Stimulated activated CD4-positive, alpha-beta T cell treated with anti-CD3 and anti-CD28 coated beads, Interleukin-1b, Interleukin-23, amount 100 ng/mL, for 4 hours (primary cell): ENCODE measurements at places on chromosomes 5 and 9.

- no peak for DNase-seq
Observed at GRCh38 chr5:72722792-72723452, 93.5 kb upstream of the TNPO1 start.

DNA sequence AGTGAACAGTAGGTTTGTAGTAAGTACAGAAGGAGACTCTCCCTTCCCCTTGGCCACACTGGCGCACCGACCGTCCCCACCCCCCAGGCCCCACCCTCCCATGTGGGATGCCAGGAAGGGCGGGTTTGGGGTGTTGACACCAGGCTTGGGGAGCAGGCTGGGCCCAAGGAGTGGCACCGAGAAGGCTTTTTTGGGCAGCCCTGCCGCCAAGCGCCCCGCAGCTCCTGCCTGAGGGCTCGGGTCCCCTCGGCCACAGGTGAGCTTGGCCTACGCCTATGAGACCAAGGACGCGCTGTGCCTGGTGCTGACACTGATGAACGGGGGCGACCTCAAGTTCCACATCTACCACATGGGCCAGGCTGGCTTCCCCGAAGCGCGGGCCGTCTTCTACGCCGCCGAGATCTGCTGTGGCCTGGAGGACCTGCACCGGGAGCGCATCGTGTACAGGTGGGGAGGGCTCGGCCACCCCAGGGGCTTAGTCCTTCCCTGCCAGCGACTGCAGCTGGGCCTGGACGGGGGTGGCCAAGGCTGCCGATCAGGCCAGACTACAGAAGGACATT is 7.3 kb downstream of the GRK6 start:
- DNase-seq, result no peak

GRCh38 chr5:136886608-136887007 is 521.3 kb upstream of the TRPC7 start:
- DNase-seq, result no peak

DNA sequence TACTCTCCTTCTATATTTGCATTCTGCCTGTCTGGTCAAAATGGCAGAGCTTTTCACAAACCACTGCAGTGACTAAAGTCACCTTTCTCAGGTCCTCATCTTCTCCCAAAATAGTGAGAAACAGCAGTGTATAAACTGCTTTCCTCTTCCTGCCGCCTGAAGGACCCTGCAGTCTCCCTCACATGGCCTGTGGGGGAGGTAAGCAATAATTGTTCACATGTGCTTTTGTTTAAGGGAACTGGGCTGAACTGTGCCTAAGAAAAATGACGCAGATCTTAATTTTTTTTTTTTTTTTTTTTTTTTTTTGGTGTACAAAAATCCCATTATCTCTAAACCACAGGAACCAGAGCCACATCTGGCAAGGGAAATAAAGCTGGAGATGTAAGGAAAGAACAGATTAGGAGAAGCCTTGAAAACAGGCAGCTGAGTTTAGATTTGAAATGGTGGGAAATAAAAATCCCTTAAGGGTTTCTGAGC is 131.7 kb upstream of the VLDLR start:
- DNase-seq, result no peak

- no peak for DNase-seq
Observed at GRCh38 chr5:40494631-40495236, 185.0 kb upstream of the PTGER4 start.

DNA sequence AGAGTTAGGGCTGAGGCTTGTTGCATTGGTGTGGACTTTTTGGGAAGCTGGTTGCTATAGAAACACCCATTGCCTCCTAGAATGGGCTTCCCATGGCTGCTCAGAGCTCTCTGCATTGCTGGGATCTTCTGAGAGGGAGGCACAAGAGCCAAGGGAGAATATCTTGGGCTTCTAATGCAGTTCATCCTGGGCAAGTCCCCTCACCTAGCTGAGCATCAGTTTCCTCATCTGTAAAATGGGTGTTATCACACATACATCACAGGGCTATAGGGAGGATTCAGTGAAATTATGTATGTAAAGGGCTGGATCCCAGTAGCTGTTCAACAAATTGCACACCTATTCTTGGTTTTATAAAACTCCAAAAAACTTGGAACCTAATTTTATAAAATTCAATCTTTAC is 106.1 kb upstream of the ALDH1B1 start:
- no peak for DNase-seq

- DNase-seq, result no peak
Observed at GRCh38 chr9:135521608-135522095, 412 bp downstream of the LCN1 start.

DNA sequence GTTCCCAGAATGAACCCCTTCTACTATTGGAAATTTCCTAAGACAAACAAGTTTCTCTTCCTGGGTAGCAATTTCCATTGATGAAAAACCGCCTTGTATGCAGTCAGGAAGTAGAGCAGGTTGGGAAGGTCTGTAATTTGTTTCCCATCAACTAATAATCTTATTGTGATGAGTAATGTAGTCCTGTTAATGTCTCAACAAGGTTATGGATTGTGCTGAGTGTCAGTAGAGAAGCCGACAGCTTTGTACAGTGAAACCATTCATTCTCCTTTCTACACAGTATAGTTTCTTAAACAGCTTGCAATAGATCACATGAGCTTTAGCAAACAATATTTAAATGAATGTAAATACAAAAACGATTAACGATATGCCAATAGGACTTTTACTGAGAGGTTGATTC is 355.4 kb upstream of the WWC1 start:
- no peak for DNase-seq

DNA sequence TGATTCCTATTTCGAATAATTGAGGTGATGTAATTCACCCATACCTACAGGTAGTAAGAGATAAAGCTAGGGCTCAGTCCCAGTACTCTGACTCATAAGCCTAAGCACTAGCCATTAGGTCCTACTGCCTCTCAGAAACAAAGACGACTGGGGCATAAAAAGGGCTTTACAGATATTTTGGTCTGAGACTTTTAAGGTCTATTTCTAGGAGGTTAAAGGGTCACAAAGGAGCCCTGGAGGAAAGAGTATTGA is 69.8 kb downstream of the SGCD start:
- DNase-seq, result no peak

DNA sequence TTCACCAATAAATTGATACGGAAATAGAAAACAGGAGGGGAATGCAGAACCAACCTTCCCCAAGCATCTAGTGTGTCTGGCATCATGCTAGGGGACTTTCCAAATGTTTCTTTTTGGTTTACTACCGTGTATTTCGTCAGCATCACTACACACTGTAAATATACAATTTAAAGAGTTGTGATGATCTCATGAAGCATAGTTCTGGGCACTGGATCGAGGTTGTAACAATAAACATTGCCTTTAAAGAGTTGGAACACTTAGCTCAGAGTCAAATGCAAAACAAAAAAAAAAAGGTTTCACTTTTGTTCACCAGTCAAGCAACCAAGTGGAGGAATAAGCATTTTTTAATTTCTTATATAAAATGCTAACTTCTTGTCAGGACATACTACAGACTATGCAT is 2.9 kb upstream of the SCAI start:
- no peak for DNase-seq

DNA sequence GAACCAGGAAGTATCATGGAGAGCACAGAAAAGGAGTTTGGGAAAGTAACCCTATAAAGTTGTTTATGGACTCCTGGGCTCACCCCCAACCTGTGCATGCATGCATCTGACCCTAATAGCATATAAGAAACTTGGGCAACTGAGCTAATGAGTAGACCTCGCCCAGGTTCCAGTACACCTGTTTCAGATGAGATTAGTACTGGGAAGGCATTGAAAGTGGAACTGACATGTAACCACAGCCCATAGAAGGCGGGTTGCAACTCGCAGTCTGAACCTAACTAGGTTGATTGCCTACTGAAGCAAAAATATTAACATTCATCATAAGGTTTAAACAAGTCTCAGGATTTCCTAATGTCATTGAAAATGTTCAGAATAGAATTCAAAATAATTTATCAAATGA is 87.0 kb downstream of the WNK2 start:
- no peak for DNase-seq

DNA sequence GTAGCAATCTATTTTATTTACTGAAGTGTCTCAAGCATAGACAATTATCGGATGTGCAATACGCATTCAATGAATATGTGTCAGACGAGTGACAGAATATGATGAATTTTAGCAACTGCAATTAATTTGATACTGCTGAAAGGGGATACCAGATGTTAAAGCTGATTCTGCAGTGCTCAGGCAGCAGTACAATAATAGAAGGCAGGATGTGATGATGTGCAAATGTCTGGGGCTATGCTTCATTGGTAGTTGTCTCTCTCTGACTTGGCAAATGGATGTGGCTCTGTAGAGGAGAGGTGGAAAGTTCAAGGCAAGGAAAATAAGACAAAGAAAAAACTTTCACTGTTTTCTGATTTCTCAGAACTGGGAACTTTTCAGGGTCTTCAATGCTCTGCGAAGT is 721.2 kb downstream of the CDH18 start:
- DNase-seq, result no peak

DNA sequence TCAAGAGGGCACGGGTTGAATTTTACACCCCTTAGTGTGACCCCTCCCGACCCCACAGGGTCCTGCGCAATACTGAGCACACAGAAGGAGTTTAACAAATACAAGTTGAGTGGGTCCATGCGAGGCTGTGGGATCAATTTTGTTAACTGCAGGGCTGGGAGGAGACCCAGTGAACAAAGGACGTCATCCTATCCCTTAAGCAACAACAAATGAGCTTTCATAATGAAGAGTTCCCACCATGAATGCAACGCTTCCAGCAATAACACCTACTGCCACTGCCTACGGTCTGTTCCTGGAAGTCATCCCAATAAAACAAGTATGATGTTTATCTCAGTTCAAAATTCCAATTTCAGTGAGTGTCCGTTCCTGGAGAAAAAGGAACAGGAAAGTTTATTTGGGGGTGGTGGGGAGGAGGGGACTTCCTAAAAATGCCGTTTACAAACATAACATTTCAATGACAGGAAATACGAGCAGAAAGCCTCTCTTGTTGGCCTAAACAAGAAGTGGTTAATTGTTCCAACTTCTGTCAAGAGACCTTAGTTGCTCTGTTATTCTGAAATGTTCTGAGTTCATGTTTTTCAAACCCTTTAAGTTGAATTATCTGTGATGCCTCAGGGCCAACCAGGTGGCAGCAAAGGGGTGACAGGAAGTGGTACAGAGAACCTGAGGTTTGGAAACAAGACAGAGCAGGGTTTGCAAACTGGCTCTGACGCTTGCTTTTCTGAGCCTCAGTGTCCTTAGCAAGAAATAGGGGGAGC is 65.8 kb upstream of the PLPP6 start:
- DNase-seq, result no peak

DNA sequence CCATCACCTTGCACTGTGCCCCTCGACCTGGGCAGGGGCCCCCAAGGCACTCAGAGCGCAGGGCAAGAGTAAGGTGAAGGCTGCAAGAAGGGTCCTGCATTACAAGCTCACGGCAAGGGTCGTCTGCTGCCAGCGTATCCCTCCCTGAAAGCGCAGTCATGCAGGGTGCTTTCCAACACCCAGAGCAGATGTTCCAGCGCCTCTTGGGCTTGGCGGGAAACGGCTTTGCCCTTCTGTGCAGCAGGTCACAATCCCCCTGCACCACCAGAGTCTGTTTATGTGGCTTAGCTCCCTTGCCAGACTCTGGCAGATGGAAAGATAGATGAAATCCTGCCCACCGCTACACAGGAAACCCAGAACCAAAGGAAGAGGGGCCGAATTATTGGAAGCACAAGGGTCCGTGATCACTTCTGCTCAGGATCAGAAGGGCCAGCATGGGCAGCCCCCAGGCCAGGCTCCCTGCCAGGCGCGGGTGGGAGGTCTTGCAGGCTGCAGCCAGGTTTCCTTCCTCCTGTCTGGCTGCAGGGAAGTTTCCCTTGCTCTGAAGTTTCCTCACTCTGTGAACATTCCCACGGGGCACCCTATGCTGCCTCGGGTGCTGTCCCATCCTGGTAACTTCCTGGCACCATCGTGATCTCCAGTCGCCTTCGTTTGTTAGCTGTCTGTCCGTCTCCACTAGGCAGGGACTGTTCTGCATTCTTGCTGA is 132.2 kb downstream of the ZNF354C start:
- no peak for DNase-seq

DNA sequence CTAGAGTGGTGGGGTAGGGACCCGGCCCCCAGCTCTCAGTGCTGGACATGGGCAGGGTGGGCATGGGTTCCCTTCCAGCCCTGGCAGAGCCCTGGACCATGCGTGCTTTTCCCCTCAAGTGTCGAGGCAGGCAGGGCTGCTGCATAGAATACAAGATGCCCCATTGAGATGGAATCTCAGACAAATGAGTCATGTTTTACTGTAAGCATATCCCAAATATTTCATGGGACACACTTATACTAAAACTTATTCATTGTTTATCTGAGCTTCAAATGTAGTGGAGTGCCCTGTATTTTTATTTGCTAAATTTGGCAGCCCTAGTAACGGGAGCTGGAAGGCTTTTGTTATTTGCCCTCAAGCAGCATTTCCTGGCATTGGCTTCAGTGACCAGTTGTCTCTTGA is 3.2 kb upstream of the RNU6ATAC start:
- no peak for DNase-seq

DNA sequence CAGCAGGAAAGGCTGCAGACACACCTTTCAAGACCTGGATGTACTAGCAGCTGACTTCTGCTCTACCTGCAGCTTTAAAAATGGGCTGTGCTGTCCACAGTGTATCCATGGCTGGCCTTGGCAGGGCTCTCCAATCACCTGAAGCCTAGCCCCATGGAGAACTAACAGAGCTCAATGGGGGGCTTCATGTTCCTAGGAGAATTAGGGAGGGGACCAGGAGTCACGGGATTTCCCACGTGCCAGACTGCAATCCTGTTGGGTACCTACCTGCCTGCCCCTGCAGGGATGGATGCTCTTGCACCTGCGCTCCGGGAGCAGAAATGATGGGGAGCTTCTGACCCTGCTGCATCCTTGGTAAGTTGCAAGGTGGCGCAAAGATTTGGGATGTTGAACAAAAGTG is 462.1 kb downstream of the ICE1 start:
- no peak for DNase-seq

GRCh38 chr5:142915813-142916424 is 145.7 kb downstream of the ARHGAP26 start:
- no peak for DNase-seq

- DNase-seq, result no peak
Observed at GRCh38 chr5:141641634-141642267, 5.0 kb downstream of the RELL2 start.

DNA sequence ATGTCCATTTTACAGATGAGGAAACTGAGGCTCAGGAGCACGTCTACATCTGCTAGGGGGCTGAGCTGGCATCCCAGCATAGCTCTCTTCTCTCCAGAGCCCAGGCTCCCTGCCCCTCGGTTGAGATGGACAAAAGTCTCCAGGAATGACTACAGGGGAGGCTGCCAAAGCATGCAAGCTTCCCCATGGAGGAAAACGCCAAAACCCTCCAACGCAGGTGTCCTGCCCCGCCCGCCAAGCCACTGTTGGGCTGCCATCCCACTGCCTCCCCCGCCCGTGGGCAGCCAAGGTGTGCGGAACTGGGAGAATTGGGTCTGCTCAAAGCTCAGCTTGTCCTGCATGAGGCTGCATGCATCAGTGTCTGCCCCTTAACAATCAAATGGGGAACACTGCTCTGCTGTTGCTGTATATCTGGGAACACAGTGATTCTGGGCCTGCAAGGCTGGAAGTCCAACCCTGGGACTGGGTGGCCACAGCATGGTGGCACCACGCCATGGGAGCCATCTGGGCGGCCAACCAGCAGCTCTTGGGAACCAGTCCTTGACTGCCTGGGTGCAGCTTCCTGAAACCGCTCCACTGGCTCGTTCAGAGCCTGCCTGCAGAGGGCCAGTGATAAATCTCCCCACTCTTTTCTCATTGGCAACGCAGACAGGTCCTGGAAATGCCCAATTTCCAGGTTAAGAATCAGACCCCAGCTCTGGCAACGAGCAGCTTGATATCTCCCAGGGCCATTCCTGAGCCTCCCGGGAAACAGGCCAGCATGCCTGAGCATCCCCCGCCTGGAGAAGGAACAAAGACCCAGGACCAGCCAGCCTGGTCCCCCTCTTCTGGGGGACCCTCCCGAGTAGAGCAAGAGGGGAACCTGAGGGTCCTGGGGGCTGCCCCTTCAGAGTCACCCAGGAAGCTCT is 3.5 kb downstream of the RALGDS start:
- no peak for DNase-seq
